ENCODE measurements at places on chromosomes 4 and X.

- peak; percentile 54 for DNase-seq
Observed at GRCh38 chrX:19678941-19679340, 163.6 kb upstream of the MAP3K15 start.

DNA sequence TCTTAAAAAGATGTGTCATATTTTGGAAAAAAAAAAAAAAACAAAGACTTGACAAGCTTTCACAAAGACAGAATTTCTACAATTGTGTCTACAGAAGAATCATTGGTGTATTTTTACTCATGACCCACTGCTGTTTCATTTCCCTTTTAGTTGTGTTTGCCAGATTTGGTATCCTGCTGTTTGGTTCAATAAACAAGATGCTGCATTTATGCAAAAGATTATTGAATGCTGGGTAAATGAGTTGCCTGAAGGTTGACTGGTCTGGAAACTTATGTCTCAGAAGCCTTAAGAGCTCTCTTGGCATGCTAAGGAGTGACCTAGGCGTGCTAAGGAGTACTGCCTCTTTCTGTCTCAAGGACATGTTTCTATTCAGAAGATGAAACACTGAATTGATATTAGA is 64.9 kb upstream of the NPY2R start:
- no peak for DNase-seq

DNA sequence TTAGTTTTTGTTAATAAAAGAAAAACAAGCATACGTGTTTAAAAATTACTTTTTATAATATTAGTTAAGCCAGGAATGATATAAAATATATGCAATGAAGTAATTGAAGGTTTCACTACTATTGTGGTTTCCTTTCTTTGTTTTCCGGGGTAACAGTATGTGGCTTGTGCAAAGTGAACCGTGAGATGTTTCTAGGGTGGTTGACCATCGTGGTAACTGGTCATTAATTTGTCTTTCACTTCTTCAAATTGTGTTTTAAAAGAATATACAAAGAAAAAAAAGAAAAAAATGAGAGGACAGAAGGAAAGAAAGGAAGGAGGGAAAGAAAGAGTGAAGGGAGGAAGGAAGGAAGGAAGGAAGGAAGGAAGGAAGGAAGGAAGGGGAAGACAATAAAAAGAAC is 330.1 kb upstream of the CPXCR1 start:
- no peak for DNase-seq

- DNase-seq, result no peak
Observed at GRCh38 chr4:6499238-6499600, 26.8 kb upstream of the PPP2R2C start.

GRCh38 chrX:18992829-18993228 is 8.9 kb upstream of the PHKA2 start:
- no peak for DNase-seq

DNA sequence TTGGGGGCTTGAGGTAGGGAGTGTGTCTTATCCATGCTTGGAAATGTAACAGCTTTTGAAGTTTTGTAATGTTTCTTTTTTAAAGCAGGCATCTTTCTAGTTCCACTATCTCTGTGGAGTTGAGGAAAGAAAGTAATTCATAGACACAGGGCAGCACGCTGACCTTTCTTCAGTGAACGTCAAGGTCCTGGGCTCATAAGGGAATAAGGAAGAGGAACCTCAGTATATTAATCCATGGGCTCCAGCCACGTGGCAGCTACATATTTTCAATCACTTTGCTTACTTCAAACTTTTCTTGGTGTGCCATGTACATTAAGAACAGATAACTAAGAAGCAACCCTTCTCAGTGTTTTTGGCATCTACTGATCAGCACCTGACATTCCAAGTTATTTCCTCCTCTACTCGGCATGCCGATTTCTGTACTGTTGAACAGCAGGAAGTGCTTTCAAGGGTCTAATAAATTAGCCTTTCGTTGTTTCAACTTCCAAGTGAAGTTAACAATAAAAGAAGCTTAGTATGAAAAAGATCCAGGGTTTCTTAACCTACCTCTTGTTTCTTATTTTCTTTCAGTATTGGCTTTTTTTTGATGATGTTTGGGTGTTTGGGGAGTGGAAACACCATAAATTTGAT is 88.2 kb downstream of the SORBS2 start:
- no peak for DNase-seq

- DNase-seq, result no peak
Observed at GRCh38 chr4:27176400-27176799, 315.8 kb downstream of the STIM2 start.

DNA sequence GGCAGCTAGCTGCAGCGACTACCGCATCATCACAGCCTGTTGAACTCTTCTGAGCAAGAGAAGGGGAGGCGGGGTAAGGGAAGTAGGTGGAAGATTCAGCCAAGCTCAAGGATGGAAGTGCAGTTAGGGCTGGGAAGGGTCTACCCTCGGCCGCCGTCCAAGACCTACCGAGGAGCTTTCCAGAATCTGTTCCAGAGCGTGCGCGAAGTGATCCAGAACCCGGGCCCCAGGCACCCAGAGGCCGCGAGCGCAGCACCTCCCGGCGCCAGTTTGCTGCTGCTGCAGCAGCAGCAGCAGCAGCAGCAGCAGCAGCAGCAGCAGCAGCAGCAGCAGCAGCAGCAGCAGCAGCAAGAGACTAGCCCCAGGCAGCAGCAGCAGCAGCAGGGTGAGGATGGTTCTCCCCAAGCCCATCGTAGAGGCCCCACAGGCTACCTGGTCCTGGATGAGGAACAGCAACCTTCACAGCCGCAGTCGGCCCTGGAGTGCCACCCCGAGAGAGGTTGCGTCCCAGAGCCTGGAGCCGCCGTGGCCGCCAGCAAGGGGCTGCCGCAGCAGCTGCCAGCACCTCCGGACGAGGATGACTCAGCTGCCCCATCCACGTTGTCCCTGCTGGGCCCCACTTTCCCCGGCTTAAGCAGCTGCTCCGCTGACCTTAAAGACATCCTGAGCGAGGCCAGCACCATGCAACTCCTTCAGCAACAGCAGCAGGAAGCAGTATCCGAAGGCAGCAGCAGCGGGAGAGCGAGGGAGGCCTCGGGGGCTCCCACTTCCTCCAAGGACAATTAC is 1.4 kb downstream of the AR start:
- DNase-seq, result no peak

GRCh38 chr4:152304220-152304619 is 231.7 kb downstream of the FBXW7 start:
- DNase-seq, result no peak

DNA sequence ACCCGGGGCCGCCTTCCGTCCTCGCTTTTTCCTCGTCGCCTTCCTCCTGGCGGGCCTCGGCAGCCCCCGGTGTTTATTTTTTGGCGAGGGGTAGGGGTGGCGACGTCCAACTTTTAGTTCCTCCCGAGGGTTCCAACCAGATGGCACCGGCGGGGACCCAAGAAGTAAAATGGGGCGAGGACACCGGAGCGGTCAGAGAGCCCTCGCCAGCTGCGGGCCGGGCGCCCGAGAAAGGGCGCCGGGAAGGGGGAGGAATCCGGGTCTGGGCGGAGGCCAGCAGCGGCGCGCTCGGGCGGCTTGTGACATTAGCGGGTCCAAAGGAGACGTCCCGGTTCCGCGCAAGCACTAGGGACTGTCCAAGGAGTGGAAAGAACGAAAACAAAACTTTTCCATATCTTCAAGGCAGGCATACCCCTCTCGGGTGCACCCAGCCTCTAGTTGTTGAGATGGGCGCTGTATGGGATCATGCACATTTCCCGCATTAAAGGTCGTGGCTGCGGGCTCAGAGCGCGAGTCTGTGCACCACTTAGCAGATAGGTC is 691 bp upstream of the USP46 start:
- peak; percentile 11 for DNase-seq

DNA sequence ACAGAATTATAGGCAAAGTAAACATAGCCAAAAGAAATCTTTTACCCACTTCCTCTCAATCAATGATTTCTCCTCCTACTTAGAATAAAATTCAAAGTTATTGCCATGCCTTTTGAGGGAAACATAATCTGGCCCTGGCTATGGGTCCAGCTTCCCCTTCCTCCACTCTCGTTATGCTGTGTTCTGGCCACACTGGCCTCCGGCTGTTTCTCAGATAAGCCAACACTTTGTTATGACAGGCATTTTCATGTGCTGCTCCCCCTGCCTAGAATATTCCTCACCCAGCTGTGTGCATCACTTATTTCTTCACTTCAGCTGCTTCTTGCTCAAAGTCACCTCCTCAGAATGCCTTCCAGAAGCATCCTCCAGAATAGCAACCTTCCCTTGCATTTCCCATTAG is 386.6 kb upstream of the AADAT start:
- DNase-seq, result no peak

DNA sequence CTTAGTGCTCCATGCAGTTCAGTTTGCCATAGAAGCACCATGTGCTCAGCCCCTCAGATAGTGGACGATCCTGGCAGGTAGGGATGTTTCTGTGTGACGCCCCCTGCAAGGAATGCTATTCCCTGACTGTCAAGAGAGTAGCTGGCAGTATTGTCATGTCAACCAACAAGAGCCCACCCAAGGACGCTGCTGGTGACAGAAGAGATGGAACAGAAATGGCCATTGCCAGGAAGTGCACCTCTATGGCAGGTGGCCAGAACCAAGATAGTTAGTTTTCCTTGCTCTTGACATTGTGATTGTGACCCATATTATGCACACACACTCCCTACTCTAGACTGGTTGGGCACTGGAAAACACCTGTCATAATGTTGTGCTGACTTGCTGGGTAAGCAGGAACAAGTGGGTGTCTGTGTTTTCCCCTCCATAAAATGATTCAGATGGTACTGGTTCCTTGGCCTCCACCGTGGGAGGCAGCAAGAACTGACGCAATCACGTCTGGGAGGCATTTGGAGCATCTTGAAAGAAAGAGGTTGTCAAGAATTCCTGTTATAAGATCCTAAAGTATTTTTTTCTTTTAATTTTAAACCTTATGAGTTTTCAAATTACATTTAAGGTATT is 507.9 kb downstream of the MID1IP1 start:
- DNase-seq, result peak; percentile 10

- no peak for DNase-seq
Observed at GRCh38 chrX:34866646-34867045, 76.0 kb upstream of the FAM47B start.

- no peak for DNase-seq
Observed at GRCh38 chrX:71095981-71096759, 519 bp downstream of the FOXO4 start.

- DNase-seq, result no peak
Observed at GRCh38 chr4:138890891-138891570, 124.5 kb upstream of the NOCT start.

DNA sequence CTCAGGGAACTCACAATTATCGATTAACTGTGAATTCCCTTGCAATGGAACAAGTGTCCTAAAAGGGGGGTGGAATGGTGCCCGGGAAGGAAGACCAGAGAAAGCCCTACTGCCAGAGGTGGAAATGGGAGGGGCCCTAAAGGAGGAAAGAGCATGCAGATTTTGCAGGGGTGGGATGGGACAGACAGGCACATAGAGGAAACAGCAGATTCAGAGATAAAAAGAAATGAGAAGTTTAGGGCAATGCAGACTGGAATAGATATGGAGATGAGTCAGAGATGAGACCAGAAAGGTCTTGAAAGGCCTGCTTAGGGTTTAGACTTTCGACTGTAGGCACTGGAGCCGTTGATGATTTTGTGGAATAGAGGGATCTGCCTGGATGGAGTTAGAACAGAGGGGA is 57.4 kb upstream of the PITX2 start:
- DNase-seq, result no peak

- no peak for DNase-seq
Observed at GRCh38 chr4:13599159-13599558, 28.4 kb downstream of the BOD1L1 start.

DNA sequence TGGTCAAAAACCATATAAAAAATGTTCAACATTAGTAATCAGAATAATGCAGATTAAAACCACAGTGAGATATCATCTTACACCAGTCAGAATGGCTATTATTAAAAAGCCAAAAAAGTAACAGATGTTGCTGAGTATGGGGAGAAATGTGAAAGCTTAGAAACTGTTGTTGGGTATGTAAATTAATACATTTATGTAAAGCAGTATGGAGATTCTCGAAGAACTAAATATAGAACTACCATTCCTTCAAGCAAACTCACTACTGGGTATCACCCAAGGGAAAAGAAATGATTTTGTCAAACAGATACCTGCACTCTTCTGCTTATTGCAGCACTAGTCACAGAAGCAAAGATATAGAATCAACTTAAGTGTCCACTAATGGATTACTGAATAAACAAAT is 576.4 kb upstream of the EPHA5 start:
- DNase-seq, result no peak

DNA sequence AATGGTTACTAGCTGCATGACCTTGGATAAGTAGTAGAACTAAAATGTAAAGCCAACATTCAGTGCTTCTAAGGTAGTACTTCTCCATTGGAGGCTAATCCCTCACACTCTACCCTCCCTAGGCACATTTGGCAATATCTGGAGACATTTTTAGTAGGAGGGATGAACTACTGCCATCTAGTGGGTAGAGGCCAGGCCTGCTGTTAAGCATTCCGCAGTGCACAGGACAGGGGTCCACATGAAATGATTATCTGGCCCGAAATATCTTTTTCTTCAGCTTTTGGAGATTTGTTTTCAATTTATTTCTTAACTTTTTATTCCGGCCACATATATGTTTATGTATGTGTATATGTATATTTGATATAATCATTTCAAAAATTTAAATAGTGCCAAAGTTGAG is 36.0 kb upstream of the SPANXC start:
- DNase-seq, result no peak

- no peak for DNase-seq
Observed at GRCh38 chrX:19990151-19990555, 708 bp downstream of the BCLAF3 start.

- DNase-seq, result no peak
Observed at GRCh38 chrX:7059859-7060258, 87.7 kb upstream of the STS start.

- DNase-seq, result no peak
Observed at GRCh38 chr4:75512386-75513211, 1.6 kb downstream of the RCHY1 start.

GRCh38 chrX:20382518-20383297 is 116.0 kb upstream of the RPS6KA3 start:
- no peak for DNase-seq

- DNase-seq, result peak; percentile 24
Observed at GRCh38 chr4:115275615-115276014, 162.2 kb upstream of the NDST4 start.

DNA sequence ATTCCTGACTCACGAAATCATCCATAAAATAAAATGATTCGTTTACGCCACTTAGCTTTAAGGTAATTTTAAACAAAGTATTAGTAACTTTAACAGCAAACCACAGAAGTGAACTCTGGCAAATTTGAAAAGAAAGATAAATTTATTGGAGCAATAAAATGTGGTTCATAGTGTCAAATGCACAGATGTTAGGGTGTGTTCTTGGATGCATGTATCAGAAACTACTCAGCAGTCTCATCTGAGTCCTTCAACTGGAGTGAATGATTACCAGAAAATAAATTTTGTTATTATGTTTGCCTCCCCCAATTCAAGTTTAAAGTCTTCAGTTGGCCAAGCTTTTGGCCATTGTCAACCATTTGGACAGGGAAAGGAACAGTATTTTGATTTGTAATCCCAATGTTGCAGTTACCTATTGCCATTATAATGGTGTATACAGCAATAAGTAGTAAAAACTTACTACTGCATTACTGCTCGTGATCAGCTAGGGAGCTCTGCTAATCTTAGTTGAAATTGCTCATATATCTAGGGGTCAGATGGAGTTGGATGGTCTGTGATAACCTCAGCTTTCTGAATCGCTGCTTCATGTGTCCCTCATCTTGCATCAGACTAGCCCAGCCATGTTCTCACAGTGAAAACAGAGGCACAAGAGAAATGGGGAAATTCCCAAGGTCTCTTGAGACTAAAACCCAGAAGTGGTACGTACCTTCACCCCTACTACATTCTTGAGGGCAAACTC is 254.6 kb upstream of the KCNIP4 start:
- DNase-seq, result no peak

- peak; percentile 77 for DNase-seq
Observed at GRCh38 chr4:38675146-38676121, 11.4 kb downstream of the KLF3 start.

Measured in DND-41 (cell line).